ENCODE measurements at places on chromosomes 4 and X.

DNA sequence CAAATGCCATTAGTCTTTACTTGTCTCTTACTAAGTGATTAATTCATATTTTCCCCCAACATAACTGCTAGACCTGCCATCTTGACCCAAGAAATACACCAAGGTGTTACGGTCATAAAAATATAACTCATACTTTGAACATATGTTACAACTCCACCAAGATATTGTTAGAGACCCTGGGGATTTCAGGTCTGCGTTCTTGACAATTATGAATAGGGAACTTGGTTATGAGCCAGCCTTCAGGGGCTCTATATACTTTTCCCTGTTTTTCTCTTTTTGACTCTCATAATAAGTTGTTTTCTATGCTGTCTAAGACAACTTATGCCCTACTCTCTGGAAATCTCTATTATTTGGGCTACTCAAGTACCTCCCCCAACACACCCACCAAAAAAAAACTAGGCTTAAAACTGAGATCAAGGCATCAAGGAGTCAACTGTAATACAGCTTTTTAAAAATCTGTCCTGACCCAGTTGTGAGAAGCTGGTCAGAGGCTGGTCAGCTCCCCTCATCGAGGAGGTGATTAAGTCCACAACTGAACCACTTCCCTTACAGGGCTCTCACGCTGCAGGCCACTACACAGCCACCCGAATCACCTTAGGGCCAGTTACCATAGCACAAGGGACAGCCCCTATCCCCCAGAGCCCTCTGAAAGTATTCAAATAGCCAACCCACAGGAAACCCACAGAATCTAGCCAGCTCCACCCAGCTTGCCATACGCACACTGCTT lies 10.5 kb upstream of the TLR3 start:
- no peak for DNase-seq

- DNase-seq = no peak
Measured at GRCh38 chrX:113950081-113950678, 633.7 kb upstream of the HTR2C start.

DNA sequence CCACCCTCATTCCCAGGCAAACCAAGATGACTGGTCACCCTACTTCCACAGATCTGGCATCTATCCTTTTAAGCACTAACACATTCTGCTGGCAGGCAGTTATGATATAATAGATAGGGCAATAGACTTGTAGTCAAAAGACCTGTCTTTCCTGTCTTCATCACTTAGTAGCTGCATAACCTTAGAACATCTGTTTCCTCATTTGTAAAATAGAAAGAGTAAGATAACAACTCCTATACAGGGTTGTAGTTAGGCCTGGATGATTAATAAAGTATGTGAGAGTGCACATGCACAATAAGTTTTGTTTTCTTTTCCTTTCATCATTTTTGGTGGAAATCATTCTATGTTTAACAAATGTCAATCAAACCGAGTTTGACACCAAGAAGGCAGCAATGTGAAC lies 72.1 kb downstream of the GPR82 start:
- no peak for DNase-seq

GRCh38 chr4:52894443-52894842 lies 32.3 kb downstream of the RASL11B start:
- DNase-seq = no peak
